ENCODE measurements at places on chromosomes 1 and 21.

DNA sequence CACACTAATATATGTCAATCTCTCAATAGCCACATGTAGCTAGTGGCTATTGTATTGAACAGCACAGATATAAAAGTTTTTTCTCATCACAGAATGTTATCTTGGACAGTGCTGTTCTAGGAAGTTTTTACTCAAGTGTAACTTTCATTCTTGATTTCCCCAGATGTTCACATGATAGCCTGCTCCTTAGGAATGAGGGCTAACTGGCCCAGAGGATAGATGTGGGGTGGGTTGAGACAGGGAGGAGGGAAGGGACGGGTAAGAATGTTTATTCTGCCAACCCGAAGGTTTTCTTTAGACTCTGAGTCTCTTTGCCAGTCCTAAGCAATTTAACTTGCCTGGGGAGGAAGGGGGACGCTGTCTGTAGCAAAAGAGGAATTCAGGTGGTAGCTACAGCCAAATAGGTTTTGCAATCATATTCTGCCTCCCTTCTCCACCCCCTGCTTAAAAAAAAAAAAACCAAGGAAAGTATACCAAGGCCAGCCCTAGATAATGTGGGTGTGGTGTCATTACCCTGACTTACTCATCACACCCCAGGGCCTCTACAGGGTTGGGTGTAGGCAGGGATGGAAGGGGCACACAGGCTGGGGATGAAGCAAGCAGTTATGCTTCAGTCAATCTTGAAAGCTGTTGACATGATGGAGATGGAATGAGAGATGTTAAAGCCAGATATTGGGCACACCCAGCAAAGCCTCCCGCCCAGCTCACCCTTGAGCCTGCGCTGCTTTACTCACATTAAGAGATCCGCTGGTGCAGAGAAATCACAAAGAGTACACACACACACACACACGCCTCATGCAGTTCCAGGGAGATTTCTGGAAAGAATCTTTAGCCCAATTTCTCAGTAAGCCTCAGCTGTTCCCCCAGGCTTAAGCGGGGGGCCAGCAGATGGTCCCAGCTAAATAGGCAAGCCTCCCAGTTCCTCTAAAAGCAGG, 59.9 kb downstream of the PLXNA2 start:
- no peak for DNase-seq

- DNase-seq: no peak
These were observed 8.9 kb downstream of the HYI start for GRCh38 chr1:43444836-43445235.

DNA sequence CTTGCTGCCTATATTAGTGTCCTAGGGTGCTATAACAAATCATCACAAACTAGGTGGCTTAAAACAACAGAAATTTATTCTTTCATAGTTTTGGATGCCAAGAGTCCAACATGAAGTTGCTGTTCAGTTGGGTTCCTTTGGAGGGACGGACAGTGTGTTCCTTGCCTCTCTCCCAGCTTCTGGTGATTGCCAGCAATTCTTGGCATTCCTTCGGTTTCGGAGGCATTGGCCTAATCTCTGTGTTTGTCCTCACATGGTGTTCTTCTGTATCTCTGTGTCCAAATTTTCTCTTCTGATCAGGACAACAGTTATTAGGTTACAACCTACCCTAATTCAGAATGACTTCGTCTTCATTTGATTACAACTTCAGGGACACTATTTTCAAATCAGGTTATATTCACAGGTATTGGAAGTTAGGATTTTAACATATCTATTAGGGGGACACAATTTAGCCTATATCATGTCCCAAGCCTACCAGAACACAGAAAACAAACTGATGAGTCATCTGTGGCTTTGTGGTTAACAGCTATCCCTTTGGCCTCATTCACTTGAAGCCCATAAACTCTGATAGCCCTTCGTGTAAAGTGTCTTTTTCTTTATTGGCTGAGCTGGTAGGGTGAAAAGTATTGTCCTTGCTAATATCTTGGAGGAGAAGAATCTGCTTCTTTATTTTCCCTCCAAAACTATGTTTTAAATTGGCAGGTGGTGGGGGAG, 83.2 kb upstream of the PAPPA2 start:
- DNase-seq: no peak

DNA sequence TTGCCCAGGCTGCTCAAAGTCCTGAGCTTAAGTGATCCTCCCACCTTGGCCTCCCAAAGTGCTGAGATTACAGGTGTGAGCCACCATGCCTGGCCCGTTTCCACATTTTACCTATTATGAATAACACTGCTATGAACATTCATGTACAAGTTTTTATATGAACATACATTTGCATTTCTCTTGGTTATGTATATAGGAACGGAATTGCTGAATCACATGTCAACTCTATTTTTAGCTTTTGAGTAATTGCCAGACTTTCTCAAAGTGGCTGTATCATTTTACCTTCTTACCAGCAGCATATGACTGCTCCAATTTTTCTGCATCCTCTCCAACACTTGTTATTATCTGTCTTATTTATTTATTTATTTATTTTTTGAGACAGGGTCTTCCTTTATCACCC, 2.7 kb downstream of the SPATA21 start:
- no peak for DNase-seq

DNA sequence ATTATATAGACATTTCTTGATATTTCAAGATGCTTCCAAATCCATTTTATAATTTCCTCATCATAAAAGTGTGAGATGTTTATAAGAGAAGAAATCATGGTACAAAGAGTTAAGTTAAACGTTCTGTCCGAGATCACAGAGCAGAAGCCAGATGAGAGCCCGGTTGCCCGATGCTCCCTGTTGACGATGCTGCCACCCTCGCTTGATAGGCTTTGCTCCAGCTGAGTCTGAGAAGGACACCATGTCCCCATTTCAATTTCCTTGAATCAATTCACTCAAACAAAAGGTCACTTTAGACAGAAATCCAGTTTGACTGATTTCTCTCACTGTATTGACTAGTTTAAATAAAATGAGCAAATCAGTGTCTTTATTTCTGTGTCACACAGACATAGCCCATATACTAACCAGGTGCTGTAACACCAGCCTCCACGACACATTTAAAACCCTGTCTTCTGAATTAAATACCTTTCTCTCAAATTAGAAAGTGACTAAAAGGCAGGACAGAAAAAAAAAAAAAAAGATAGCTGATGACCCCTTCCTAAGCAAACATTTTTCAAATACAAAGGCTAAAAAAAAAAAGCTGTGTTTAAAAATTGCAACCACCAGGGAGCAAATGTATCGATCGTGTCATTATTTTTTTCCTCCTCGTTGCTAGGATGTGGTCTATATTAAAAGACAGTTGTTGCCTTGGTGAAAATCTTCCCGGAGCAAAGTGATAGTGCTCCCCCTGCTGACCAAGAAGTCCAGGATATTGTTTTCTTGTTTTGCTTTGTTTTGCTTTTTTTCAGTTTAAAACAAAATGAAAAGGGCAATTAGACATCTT, 35.2 kb downstream of the DNASE2B start:
- DNase-seq: no peak

- DNase-seq: no peak
These were observed 4.6 kb upstream of the PLA2G2D start for GRCh38 chr1:20123722-20124455.

DNA sequence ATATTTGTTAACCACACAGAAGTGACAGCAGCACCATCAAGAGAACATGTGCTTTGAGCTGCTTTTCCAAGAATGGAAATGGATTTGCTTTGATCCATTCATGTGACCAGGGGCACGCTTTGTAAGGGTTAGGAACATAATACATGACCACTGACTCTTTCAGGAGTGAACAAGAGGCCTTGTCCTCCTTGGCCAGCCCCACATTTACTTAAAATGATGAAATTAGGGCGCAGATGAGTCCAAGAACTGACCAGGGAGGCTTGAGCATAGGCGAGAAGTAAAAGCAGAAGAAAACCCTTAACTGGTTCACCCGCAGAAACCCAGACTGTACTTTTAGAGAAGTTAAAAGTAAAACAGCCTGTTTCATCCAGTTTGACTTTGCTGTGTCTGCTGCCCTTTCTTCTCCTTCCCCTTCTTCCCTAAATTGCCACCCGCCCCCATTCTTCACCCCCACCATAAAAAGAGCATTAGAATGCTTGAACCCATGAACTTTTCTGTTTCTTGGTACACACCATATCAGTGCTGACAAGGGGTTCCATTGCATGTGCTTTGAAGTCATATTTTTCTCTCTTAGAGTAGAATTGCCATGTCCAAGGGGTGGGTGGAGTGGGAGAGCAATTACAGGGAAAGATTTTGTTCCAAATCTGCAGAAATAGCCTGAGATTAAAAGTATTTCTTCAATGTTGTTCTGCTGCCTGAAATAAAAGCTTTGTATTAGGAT, 2.6 kb upstream of the GLUL start:
- no peak for DNase-seq

DNA sequence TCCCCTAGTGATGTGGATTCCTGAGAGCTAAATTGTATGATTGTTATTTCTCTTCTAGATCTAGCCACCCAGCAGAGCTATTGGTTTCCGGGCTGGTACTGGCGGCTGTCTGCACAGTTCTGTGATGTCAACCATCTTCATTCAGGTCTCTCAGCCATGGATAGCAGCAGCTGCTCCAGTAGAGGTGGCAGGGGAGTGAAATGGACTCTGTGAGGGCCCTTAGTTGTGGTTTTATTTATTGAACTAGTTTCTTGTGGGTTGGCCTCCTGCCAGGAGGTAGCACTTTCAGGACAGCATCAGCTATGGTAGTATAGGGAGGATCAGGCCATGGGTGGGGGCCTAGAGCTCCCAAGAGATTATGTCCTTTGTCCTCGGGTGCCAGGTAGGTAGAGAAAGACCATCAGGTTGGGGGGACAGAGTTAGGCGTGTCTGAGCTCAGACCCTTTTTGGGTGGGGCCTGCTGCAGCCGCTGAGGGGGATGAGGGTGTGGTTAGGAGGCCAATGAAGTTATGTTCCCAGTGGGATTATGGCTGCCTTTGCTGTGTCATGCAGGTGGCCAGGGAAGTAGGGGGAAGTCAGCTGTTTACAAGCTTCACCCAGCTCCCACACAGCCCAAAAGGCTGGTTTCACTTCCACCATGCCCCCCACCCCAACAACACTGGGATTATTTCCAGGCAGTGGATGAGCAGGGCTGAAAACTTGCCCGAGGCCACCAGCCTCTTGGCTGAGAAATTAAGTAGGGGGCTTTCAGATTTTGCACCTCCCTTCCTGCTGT, 55.1 kb upstream of the RGS4 start:
- DNase-seq: no peak

DNA sequence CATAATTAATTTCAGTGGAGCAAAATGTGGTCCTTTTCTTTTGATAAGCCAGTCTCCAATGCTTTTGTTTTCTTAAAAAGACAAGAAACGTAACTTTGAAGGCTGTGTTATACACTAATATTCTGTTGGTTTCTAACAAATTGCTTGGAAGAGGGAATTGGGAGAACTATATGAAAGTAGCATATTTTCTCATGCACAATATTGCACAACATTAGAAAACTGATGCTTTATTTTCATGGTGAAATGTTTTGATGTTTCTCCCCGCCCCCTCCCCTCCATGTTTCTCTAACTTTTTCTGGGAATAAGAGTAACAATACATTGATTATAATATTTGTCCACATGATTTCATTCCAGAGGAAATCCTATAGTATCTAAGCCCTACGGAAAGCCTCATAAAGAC, 115.4 kb downstream of the OLFML2B start:
- DNase-seq: no peak

DNA sequence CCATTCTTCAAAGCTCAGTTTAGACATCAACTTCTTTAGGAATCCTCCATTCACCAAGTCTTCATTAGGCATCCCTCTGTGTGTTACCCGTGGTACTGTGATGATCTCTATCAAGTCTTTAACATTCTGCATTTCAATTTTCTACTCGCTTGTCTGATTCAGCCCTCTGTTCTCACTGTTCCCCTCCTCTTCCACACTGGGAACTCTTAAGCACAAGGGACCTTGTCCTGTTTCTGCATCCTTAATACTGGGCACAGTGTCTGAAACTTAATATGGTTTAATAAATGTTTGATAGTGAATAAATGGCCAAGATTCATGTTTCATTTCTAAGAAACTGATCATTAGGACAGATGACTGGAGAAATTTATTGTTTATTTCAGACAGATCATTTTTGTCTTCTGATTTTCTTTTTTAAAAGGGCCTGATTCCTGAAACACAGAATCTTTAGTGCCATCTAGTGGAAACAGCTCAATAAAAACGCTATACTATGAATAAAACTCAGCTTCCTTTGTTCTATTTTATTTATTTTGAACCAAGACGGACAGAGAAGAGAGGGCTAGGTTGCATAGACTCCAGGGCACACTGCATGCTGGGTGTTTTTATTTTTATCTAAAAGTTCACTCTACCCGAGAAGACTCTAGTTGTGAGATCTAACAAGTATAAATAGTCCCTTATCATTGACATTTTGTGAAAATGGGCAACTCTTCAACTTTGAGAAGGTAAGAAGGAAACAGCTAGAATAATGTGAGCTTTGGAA, 7.0 kb upstream of the TRIM45 start:
- DNase-seq: peak; percentile 2

GRCh38 chr1:212792396-212792908, 758 bp downstream of the TATDN3 start:
- DNase-seq: no peak

GRCh38 chr1:3714284-3714741, 37.9 kb upstream of the CCDC27 start:
- DNase-seq: no peak

DNA sequence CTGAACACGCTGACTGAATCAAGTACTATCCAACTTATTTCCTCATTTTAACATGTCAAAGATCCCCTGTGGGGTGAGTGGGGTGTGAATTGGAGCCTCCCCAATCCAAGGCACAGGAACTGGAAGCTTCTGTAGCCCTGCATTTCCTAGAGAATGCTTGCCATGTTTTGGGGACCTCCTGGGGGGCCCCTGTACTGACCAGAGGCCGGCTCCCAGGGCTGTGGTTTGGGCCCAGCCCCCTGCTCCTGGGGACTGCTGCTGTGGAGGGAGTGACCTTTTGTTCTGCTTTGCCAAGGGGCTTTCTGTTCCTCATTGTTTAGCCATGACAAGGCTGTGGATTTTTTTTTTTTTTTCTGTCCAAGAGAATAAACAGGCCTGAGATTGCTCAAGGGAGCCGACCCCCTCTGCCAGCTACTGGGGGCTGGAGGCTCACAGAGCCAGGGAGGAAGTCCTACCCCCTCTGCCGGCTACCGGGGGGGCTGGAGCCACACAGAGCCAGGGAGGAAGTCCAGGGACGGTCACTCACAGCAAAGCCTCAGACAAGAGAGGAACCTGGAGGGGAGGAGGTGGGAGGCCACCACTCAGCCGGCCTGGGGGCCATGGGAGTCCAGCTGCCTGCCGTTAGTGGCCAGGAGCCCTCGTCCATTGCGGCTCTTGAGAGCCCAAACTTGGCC, 17.4 kb downstream of the TNFRSF1B start:
- DNase-seq: no peak

DNA sequence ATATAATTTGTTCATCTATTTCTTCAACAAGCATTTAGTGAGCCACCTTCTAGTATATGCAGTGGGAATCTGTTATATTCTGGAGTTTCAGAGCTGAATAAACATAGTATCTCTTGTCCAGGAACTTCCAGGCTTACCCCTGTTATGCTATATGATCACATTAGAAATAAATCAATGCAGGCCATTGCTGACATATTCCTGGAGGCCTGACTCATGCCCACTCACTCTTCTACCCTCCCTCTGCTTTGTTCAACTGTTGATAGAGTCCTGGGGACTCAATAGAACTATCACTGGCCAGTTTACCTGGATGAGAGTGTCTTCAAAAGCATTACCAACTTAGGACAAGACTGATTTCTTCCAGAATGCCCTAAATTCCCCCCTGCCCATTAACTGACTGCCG, 29.3 kb upstream of the SRSF10 start:
- no peak for DNase-seq

GRCh38 chr1:197598935-197599334, 176.3 kb downstream of the DENND1B start:
- no peak for DNase-seq

Data from T47D (cell line).